ENCODE measurements at places on chromosomes 1 and 21.

DNA sequence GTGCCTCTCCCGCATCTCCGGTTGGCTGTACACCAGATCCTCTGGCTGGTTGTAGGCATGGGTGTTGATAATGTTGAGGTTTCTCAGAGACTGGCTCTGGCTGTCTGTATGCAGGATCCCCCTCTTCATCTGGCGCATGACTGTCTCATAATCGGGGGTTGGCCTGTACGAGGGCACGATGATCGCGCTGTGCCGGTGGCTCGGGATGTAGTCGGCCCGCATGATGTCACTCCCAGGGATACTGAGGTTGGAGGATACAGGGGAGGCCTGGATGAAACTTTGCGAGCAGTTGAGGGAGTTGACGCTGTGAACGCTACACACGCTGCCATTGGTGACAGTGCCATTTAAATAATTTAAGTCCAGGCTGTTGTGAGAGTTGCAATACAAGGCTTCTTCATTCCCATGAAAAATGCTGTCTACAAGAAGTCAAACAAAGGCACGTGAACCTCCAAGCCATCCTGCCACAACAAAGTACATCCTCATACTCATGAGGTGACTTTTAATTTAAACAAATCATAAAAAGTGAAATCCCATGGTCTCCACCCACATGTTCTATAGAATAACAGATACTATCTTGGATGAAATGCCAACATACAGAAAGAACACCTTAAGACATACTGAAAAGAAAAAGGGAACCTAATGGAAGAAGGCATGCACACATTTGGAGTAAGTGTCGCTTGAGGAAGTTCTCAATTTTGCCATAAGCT is 103.6 kb downstream of the SMYD2 start:
- no peak overlapping the region for H3K27ac ChIP-seq
- no peaks in the 10 kb centered on the region for H3K27me3 ChIP-seq
- H3K36me3 ChIP-seq = no peaks in the 10 kb centered on the region
- no peak overlapping the region for H3K4me3 ChIP-seq

GRCh38 chr1:158493054-158493453 is 21.0 kb downstream of the OR10R2 start:
- H3K27ac ChIP-seq = no peak overlapping the region
- no peaks in the 10 kb centered on the region for H3K36me3 ChIP-seq
- DNase-seq = no peak
- H3K27me3 ChIP-seq = peaks cover 2% of the 10 kb centered on the region
- H3K4me3 ChIP-seq = no peak overlapping the region
- no peaks in the 10 kb centered on the region for H3K4me1 ChIP-seq

DNA sequence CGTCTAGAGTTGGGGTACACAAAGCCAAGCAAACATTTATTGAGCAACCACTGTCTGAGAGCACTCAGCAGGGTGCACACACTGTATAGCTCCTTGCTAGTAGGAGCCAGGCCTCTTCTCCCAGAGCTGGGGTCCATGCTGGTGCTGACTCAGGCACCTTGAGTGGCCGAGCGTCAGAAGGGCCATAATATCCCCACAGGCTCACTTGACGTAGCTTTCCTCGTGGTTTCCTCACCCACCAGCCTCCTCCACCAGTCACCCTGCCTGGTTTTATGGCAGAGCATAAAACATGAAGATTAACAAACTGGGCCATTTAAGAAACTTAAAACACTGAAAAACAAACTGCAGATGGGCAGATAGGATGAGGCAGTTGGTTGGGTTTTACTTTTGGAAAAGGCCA is 361.5 kb downstream of the HHAT start:
- H3K27ac ChIP-seq = no peak overlapping the region
- H3K36me3 ChIP-seq = no peaks in the 10 kb centered on the region
- H3K4me1 ChIP-seq = peaks cover 11% of the 10 kb centered on the region
- H3K4me3 ChIP-seq = no peak overlapping the region
- no peak for DNase-seq
- no peaks in the 10 kb centered on the region for H3K27me3 ChIP-seq

DNA sequence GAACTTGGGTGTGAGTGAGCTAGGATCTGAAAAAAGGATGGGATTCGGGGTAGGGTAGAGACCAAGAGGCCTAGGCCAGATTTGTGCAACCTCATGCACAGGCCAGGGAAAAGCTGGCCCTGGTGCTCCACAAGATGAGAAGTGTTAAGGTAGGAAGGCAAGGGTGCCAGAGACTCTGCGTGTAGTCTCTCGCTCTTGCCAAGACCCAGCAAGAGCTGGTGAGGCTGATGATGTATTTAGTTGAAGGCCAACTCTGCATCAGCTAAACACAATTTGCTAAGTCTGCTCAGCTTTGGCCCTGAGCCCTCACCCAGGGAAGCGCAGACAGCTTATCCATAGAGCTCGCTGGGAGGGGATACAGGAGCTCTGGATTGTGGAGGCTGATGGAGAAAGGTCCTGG is 26.6 kb upstream of the SOX13 start:
- H3K36me3 ChIP-seq = no peaks in the 10 kb centered on the region
- no peaks in the 10 kb centered on the region for H3K4me1 ChIP-seq
- no peak overlapping the region for H3K4me3 ChIP-seq

GRCh38 chr1:3472088-3472850 is 17.8 kb downstream of the ARHGEF16 start:
- H3K4me1 ChIP-seq = no peaks in the 10 kb centered on the region
- H3K4me3 ChIP-seq = no peak overlapping the region
- H3K27me3 ChIP-seq = no peaks in the 10 kb centered on the region
- H3K36me3 ChIP-seq = no peaks in the 10 kb centered on the region
- no peak for DNase-seq

- no peak overlapping the region for H3K4me3 ChIP-seq
- no peak overlapping the region for H3K27ac ChIP-seq
- H3K27me3 ChIP-seq = no peaks in the 10 kb centered on the region
- peak; percentile 55 for DNase-seq
- H3K36me3 ChIP-seq = no peaks in the 10 kb centered on the region
Measured at GRCh38 chr1:24541711-24542346, 14.1 kb upstream of the NCMAP start.

GRCh38 chr1:63968663-63969440 is 195.0 kb downstream of the ROR1 start:
- H3K36me3 ChIP-seq = no peaks in the 10 kb centered on the region
- H3K27ac ChIP-seq = no peak overlapping the region
- DNase-seq = no peak
- no peaks in the 10 kb centered on the region for H3K27me3 ChIP-seq

- no peaks in the 10 kb centered on the region for H3K27me3 ChIP-seq
- H3K36me3 ChIP-seq = no peaks in the 10 kb centered on the region
- no peak for DNase-seq
- no peak overlapping the region for H3K27ac ChIP-seq
- H3K4me3 ChIP-seq = no peak overlapping the region
Measured at GRCh38 chr1:8378178-8378577, 60.3 kb downstream of the SLC45A1 start.

DNA sequence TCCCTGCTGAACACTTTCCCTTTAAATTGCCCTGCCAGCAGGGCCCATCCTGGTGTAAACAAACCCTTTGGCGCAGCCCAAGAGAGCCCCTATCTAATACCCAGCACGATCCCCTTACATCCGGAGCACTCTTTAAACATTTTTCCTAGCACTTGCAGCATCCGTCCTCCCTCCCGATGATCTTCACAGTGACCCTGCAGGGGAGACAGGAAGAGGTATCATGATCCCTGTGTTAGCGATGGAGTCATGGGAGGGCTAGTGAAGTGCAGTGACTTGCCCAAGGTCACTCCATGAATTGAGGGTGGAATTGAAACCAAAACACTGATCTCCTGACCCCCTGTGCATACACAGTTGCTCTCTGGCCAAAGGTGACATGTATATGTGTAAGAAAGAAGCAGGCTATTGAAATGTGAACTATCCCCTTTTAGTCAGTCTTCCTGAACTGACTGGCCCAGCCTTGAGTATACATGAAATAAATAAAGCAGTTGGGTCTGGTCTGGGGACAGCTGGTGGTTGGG is 9.8 kb upstream of the KCNQ4 start:
- H3K4me1 ChIP-seq = no peaks in the 10 kb centered on the region
- H3K36me3 ChIP-seq = peaks cover 33% of the 10 kb centered on the region
- no peak overlapping the region for H3K4me3 ChIP-seq

DNA sequence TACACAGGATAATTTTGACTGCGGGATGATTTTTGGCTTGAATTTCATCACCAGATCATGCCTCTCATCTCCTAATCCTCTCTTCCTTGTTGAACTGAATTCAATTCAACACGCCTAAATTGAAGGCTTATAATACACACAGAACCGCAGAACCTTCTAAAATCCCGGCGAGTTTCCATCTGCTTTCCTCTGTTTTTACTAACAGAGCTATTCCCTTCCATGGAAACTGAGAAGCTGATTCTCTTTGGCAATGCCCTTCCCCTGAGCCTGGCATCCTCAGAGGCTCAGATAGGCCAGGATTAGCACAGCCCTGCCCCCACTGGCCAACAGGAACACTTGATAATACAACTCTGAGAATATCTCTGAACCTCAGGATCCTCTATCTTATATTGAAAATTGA is 130.2 kb downstream of the CAPN8 start:
- DNase-seq = no peak
- H3K36me3 ChIP-seq = no peaks in the 10 kb centered on the region
- no peaks in the 10 kb centered on the region for H3K27me3 ChIP-seq
- H3K4me1 ChIP-seq = no peaks in the 10 kb centered on the region
- no peak overlapping the region for H3K27ac ChIP-seq

GRCh38 chr1:197526736-197527371 is 248.4 kb downstream of the DENND1B start:
- no peak overlapping the region for H3K4me3 ChIP-seq
- H3K27ac ChIP-seq = no peak overlapping the region
- peak; percentile 64 for DNase-seq
- H3K36me3 ChIP-seq = no peaks in the 10 kb centered on the region
- H3K27me3 ChIP-seq = no peaks in the 10 kb centered on the region

DNA sequence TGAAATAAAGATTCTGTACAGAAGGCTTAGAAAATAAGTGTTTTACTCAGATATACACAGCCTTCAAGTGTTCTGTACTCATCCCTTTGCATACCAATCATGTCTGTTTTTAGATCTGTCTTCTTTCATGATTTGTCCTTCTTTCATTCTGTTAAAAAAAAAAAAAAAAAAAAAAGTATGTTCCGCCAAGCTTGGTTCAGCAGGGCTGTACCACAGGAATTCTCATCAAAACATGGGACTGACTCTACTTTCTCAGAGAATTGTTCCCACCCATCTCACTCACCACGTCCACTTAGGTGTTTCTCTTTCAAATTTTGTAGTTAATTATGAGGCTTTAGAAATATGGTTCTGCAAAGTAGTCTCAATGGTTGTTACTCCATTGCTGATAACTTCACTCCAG is 119.0 kb downstream of the AK5 start:
- H3K27me3 ChIP-seq = no peaks in the 10 kb centered on the region
- no peak overlapping the region for H3K4me3 ChIP-seq
- DNase-seq = no peak
- H3K4me1 ChIP-seq = no peaks in the 10 kb centered on the region
- H3K36me3 ChIP-seq = no peaks in the 10 kb centered on the region

- no peak overlapping the region for H3K4me3 ChIP-seq
- H3K27ac ChIP-seq = no peak overlapping the region
- no peaks in the 10 kb centered on the region for H3K27me3 ChIP-seq
- DNase-seq = no peak
Measured at GRCh38 chr1:224881762-224882211, 47.7 kb upstream of the DNAH14 start.

- H3K27ac ChIP-seq = no peak overlapping the region
- DNase-seq = no peak
- peak overlapping the region; percentile 7 for H3K4me3 ChIP-seq
- H3K4me1 ChIP-seq = peaks cover 17% of the 10 kb centered on the region
Measured at GRCh38 chr1:1032424-1032823, 12.5 kb downstream of the AGRN start.

GRCh38 chr1:157639800-157640199 is 41.9 kb upstream of the FCRL4 start:
- no peaks in the 10 kb centered on the region for H3K36me3 ChIP-seq
- no peak overlapping the region for H3K27ac ChIP-seq
- H3K27me3 ChIP-seq = no peaks in the 10 kb centered on the region

DNA sequence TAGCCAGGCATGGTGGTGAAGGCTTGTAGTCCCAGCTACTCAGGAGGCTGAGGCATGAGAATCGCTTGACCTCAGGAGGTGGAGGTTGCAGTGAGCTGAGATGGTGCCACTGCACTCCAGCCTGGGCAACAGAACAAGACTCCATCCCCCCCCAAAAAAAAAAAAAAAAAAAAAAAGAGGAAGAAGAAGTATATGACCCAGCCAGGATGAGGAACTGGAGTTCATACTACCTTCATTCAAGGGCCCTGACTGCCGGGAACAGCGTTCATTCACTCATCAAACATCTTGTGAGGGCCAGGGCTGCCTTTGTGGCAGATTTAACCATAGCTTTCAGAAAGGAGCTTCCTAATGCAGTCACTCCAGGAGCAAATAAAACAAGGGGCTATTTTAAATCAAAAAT is 127.6 kb downstream of the MRPS6 start:
- H3K4me1 ChIP-seq = peaks cover 45% of the 10 kb centered on the region
- peaks cover 2% of the 10 kb centered on the region for H3K27me3 ChIP-seq
- no peaks in the 10 kb centered on the region for H3K36me3 ChIP-seq
- H3K4me3 ChIP-seq = no peak overlapping the region
- DNase-seq = no peak
- H3K27ac ChIP-seq = no peak overlapping the region

GRCh38 chr21:44572959-44573583 is 458 bp upstream of the KRTAP10-4 start:
- no peak overlapping the region for H3K27ac ChIP-seq
- no peaks in the 10 kb centered on the region for H3K27me3 ChIP-seq
- no peaks in the 10 kb centered on the region for H3K36me3 ChIP-seq
- H3K4me1 ChIP-seq = no peaks in the 10 kb centered on the region
- no peak overlapping the region for H3K4me3 ChIP-seq
- DNase-seq = no peak

- no peak overlapping the region for H3K4me3 ChIP-seq
- DNase-seq = no peak
- no peak overlapping the region for H3K27ac ChIP-seq
- H3K36me3 ChIP-seq = no peaks in the 10 kb centered on the region
- no peaks in the 10 kb centered on the region for H3K27me3 ChIP-seq
Measured at GRCh38 chr1:241485554-241485992, 34.0 kb downstream of the FH start.

DNA sequence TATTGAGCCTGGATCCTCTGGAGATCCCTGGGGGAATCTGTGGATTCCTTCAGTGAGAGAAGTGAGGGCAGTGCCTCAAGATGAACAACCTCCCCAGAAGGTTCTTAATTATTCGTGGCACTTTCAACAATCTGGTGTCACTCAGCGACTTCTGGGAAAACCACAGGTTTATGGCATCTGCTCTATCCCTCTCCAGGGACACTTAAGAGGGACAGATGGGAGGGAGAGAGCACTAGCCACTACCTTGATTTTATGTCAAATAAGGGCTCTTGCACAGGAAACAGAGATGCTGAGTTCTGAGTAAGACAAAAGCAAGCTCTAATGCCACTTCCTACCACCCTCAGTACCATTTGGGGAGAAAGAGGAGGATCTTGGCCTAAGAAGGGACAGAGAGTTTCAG is 21.2 kb upstream of the CHI3L1 start:
- DNase-seq = no peak
- peaks cover 1% of the 10 kb centered on the region for H3K4me1 ChIP-seq
- no peak overlapping the region for H3K4me3 ChIP-seq
- H3K27me3 ChIP-seq = no peaks in the 10 kb centered on the region
- H3K36me3 ChIP-seq = no peaks in the 10 kb centered on the region

- H3K27me3 ChIP-seq = no peaks in the 10 kb centered on the region
- no peaks in the 10 kb centered on the region for H3K4me1 ChIP-seq
- DNase-seq = no peak
- H3K4me3 ChIP-seq = no peak overlapping the region
- H3K27ac ChIP-seq = no peak overlapping the region
Measured at GRCh38 chr1:178921499-178921898, 50.6 kb upstream of the ANGPTL1 start.
